Myocyte (in vitro differentiated cells): ENCODE measurements at places on chromosomes 1 and 21. TPM values are rescaled to one million over a fixed set of nuclear protein-coding genes. Genes with fewer than 3 reads are reported as not detected.

Gene WNT2B
- total RNA-seq, result 0.31 and 0.67 TPM in 2 replicates

Gene PRPF38A
- 11.2 TPM in 2 replicates for total RNA-seq

Gene EXO1
- total RNA-seq, result 0.21 and 1.3 TPM in 2 replicates

Gene CFHR1
- 0.21 and 0.73 TPM in 2 replicates for total RNA-seq

Gene PEAR1
- 0.05 TPM in 1 of 2 replicates, not detected in the other for total RNA-seq

Gene DCST1
- total RNA-seq, result not detected in 2 replicates

Gene KAZN
- total RNA-seq, result 11.6 and 15.0 TPM in 2 replicates

Gene SPRR2B
- total RNA-seq, result not detected in 2 replicates

Gene GPR25
- total RNA-seq, result not detected in 2 replicates

Gene BMP8A
- 0.51 and 1.7 TPM in 2 replicates for total RNA-seq

DNA sequence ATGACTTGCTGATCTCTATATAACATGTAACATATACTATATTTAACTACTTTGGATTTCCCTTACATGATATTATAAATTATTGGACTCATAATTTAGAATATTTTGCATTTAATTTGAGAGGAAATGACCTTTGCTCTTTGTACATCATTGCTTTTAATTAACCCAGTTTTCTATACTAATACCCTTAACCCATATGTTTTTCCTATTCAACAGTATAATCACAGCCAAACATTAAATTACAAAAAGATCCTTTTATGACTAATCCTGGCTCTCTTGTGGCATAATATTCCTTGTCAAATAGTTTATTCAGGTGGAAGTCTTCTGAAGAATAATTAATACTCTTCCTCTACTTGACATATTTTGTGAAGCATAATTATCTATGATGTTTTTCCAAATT, 56.0 kb upstream of the GPR52 start:
- DNase-seq, result no peak

DNA sequence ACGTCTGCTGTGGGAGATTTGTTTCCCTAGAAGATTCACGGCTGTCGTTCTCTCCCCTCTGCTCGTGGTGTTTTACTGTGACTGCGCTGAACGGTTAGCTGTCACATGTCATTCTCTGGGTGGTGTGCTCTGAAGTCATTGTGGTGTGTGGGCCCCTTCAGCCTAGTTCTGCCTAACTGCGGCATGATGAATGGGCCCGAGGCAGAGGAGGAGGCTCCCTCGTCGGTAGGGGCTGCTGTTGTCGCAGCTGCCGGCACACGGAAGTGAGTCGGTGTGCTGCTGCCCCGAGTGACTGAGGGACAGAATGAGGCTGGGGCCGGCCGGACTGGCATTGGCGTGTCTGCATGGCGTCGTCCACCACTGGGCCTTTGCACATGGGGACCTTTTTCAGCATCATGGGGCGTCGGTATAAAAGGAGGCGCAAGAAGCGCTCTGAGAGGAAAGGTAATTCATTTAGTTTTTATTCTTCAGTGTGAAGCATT, 77.9 kb downstream of the ADARB1 start:
- peak; percentile 90 for DNase-seq

- peak; percentile 72 for DNase-seq
These were observed at the start of gene KRTAP12-2 for GRCh38 chr21:44666401-44667320. TSS of gene KRTAP12-2 (minus strand) at chr21:44666927. CDS start at chr21:44666886, 41 bp downstream.

DNA sequence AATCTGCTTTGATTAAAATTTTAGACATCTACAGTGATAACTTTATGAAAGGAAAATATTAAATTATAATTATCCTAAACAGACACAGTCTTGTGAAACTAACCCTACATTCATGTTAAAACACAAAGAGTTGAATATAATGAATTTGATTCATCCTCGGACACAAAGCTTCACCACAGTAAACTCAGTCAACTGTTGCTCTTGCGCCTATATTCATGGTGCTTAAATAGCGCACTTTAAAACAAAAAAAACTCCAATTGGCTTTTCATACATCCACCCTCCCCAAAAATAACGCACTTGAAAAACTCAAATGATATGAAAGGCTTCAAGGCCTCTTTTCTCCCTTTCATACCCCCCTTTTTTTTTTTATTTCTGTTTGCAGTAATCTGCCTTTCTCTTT, 260.3 kb downstream of the FAF1 start:
- DNase-seq, result no peak

DNA sequence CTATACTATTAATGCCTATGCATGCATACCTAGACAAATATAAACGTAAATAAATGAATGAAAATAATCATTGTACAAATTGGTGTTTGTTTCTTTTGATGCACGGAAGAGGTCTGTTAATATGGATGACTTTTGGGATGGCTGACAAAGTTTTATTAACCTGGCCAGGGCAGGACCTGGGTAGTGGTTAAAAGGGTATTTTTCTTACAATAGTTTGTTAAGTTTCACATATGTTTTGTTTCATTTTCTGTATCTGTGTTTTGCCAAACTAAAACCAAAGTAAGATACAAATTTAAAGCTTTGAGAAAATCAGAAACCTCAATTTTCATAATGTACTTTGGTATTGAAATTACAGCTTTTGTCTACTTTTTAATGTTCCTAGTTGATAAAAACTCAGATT, 222.7 kb upstream of the OLFM3 start:
- DNase-seq, result no peak

GRCh38 chr1:161260376-161261260, 2.1 kb downstream of the PCP4L1 start:
- peak; percentile 44 for DNase-seq

DNA sequence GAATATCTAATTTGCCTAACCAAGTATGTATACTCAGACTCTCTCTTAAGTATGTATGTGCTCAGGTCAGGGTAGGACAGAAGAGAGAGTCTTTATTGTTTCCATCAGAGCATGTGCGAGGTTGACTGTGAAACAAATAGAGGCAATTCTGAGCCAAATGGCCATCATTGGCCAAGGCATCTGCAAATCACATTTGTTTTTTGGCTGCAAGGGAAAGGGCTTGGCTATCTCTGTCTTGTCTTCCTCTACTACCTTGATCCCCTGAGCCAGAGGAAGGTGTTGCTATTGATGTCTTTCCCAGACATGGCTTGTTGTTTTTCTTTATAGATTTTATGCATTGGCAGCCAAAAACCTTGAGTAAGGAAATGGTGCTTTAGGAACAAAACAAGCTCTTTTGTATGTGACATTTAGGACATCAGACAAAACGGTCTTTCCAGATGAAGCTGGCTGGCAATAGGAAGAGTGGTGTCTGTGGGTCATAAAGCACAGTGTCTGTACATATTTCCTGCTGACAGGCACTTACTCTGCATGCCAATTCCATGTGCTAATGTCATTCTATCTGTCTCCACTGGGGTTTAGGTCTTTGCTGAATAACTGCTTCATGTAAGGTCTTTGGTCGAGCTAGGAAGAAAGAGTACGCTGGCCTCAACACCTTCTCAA, 163.3 kb downstream of the BRINP2 start:
- DNase-seq, result peak; percentile 3

- DNase-seq, result peak; percentile 18
These were observed 242.2 kb upstream of the DMRTA2 start for GRCh38 chr1:50665413-50665812.

GRCh38 chr1:86318436-86318835, 77.7 kb downstream of the ODF2L start:
- DNase-seq, result no peak

DNA sequence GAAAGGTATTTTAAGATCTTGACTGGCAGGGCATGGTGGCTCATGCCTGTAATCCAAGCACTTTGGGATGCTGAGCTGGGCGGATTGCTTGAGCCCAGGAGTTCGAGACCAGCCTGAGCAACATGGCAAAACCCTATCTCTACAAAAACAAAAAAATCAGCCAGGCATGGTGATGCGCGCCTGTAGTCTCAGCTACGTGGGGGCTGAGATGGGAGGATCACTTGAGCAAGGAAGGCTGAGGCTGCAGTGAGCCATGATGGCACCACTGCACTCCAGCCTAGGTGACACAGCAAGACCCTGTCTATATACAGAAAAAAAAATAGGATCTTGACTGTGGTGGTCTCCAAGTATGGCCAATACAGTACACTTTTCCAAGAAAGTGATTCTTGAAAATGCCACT, 16.0 kb downstream of the ARID1A start:
- DNase-seq, result no peak

- DNase-seq, result no peak
These were observed 16.2 kb upstream of the MARK1 start for GRCh38 chr1:220511785-220512184.

DNA sequence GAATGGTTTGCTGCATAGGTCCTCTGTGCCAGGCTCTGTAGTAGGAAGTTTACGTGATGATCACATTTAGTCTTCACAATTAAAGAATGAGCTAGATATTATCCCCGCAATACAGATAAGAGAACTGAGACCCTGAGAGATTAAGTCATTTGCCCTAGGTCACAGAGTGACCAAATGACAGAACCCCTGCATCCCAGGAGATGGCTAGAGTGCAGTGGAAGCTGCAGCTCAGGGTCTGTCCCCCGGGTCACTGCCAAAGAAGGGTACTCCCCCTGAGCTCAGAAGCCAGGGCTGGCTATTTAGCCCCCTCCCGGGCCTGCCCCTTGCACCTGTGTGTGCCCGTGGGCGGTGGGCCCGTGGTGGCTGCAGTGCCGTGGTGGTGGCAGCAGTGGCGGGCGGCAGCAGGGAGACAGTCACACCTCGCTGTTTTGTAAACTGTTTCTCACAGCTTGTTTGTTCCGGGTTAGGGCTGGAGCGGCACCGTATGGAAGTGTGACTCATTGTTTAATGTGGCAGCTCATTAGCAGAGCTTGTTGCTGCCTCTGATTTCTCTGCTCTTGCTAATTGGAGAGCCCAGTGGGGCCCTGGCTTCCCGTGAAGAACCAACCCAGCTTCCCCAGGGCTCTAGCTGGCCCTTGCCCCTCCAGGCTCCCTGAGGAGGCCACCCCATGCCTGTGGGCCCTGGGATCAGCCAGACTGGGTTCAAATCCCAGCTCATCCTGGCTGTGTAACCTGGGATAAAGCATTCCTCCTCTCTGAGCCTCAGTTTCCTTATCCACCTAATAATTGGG, 19.3 kb upstream of the FOXO6 start:
- DNase-seq, result no peak

DNA sequence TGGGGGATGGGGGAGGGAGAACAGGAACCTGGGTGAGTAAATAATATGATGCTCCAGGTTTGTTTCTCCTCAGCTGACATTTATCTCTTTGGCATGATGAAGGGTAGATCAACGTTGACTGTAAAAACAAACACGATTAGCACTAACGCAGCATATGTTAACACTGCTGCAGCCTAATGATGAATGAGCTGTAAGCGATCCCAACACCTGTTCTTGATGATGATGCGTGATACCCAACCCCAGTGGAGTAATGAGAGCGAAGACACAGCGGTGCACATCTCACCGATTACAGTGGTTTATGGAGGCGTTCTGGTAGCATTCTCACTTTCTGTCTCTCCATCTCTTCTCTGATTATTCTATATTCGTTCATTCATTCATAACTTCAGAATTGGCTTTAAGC, 640.4 kb downstream of the USP25 start:
- DNase-seq, result peak; percentile 37

- DNase-seq, result no peak
These were observed 13.2 kb downstream of the SYT11 start for GRCh38 chr1:155872527-155872926.

- no peak for DNase-seq
These were observed 200.7 kb downstream of the KCNT2 start for GRCh38 chr1:196407358-196408051.

GRCh38 chr1:44947063-44947773, 39.2 kb downstream of the EIF2B3 start:
- peak; percentile 88 for DNase-seq

DNA sequence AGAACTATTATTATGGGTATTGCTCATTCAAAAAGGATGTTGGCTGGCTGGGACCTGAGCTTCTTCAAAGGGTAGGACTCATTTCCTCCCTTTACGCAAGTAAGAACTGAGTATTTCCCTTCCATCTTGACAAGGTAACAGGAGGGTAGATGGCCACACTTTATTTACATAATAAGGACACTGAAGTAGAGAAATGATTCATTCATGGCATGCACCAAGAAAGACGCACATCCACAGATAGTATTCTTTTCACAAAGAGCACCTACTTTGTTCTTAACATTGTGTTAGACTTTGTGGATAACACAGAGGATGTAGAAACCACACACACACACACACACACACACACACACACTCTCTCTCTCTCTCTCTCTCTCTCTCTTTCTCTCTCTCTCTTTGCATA, 82.9 kb downstream of the FAM78B start:
- DNase-seq, result no peak

- DNase-seq, result peak; percentile 54
These were observed 501.4 kb upstream of the USP24 start for GRCh38 chr1:55716610-55717009.

GRCh38 chr1:234916840-234917239, 211.8 kb downstream of the TOMM20 start:
- DNase-seq, result no peak

- no peak for DNase-seq
These were observed 39.9 kb downstream of the SPATA46 start for GRCh38 chr1:162336621-162337285.

- peak; percentile 51 for DNase-seq
These were observed 44.8 kb downstream of the URB1 start for GRCh38 chr21:32347977-32348376.

DNA sequence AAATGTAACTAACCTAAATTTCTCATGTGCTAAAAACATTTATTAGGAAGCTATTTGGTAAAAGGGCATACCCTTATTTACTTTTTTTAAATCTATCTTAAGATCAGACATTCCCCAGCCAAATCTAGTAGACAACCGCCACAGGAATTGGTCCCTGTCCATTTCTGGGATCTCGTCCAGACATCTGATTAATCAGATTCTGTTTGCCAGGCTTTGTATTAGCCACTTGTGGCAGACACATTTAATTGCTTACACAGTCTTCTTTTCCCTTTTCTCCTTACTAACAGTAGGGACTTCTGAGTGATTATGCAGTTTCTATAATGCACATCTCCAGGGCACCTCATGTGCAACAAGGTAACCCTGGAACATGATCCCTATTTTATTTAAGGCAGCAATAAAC, 449.0 kb upstream of the RGS18 start:
- DNase-seq, result peak; percentile 3

DNA sequence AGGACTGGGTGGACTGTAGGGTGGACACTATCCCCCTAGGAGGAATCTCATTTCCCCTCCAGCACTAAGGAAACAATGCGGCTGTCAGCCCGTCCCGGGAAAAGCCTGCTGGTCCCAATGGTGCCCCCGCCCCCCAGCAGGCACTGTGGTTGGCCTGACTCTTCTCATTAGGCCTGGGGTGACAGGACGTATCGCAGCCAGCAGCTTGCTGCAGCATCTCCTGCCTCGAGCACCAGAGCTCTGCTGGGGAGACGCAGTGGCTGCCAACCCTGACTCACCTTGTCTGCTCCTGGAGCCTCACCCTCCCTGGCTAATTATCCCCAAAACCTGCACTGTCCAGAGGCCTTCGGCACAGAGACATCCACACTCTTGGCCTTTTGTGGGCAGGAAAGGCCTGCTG, 115.1 kb upstream of the GJB5 start:
- DNase-seq, result no peak

DNA sequence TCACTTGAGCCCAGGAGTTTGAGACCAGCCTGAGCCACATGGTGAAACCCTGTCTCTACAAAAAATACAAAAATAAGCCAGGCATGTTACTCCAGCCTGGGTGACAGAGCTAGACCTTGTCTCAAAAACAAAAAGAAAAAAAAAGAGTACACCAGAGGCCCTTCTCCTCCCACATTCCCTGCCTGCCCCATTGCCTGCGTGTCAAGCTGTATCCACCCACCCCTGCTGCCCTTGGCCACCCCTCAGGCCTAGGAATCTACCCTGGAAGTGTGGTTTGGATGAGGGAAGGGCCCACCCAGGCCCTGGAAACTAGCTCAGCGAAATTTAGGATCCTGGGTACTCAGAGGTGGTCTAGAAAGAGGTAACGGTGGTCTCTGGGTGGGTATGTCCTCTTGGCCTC, 25.7 kb upstream of the WASF2 start:
- no peak for DNase-seq

- DNase-seq, result peak; percentile 14
These were observed 742 bp upstream of the PDE9A start for GRCh38 chr21:42652527-42653230.
